ENCODE measurements at places on chromosomes 3 and 15. TPM values are rescaled to one million over a fixed set of nuclear protein-coding genes. Genes with fewer than 3 reads are reported as not detected.

IGSF10 gene
- total RNA-seq = 9.2 TPM

GRCh38 chr3:46369675-46370132 is 1.0 kb upstream of the CCR5 start:
- DNase-seq = no peak

GRCh38 chr15:67548862-67549651 is 6.6 kb downstream of the MAP2K5 start:
- peak; percentile 18 for DNase-seq

DNA sequence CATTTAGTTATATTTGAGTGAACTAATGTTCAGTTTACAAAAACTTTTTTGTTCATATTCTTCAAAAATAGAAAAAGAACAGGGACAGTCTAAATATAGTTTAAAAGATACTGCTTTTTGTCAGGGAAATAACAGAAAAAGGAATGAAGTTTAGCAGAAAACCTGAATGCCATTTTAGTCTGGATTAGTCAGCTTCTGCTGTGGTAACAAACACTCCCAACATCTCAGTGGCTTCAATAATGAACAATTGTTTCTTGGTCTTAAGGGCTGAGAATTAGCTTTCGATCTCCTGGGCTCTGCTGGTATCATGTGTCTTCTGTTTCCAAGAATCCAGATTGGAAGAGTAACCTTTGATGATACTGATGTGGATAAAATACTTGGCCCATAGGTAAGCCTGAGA is 12.4 kb upstream of the USP13 start:
- no peak for DNase-seq

DNA sequence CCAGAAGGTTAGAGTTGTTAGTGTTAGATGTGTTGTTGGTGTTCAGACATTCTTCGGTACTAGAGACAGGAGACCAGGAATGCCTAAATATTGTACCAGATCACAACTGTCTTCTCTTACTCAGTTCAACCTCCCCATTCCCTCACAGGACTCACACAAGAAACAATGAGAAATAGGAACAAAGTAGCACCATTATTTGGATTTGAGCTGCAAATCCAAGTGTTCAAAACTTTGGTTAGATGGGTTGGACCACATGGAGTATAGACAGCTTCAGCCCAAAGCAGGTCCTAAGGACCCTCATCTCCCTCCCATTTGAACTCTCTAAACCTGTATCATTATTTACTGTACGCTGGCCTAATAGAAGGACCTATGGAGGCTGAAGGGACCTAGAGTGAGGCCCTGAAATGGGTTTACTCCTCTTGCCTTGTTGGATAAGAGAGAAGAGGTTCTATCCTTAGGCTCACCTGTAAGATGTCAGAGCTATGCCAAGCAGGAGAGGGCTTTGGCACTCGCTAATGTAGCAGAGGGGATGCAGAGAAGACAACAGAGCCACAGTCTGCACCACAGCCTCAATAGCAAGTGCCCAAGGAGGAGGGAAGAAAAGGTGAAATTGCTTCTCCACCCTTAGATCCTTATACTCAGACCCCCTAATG is 70.9 kb downstream of the FNDC3B start:
- no peak for DNase-seq

- DNase-seq = no peak
Measured at GRCh38 chr15:74179983-74180880, 6.7 kb downstream of the ISLR start.

GRCh38 chr15:89876396-89877082 is 17.3 kb downstream of the AP3S2 start:
- DNase-seq = no peak

DNA sequence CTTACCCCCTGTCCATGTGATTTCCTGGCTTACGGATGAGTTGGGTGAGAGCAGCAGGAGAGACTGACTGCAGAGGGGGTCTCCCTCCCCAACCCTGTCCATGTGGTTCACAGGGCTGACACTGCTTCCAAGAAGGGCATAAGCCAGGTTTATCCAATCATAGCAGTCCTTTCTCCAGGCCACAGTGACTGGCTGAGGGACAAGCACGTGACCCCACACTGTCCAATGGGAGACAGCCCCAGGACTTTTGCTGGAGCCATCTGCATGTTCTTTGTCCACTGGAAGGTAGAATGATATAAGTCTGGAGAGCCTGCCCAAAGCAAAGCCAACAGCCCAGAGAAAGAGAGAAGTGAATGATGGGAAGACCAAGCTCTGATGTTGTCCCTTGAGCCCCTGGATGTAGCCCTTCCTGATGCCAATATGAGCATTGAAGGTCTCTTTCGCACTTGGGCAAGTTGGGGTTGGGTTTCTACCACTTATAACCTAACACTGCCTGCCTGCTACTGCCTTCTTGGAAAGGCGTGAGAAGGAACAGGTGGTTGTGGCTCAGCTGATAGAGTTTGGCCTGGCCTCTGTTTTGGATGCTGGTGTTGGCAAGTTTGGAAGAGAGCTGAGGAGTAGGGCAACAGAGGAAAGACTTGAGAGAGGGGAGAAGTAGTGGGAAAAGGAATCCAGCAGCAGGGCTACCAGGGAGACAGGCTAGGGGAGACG is 41.3 kb upstream of the GRIP2 start:
- no peak for DNase-seq

ZNF148 gene
- 24.5 TPM for total RNA-seq

DNA sequence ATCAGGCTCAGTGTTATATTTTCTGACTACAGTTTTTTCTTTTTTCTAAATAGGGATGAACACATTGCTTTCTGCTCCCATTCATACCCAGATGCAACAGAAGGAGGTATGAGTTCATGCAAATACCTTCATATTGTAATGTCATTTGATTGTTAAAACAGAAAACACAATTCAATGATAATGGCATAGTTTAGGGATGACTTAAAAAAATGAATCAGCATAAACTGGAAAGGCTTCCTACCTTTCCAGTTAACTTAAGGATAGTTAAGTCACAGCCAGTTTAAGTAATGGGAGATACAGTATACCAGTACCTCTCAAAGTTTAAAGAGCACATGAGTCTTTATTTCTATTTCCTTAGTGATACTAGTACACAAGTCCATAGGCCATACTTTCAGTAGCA is 24.9 kb downstream of the KNL1 start:
- DNase-seq = no peak

AP3B2 gene
- 8.4 TPM for total RNA-seq

GCNT3 gene
- total RNA-seq = not detected

DNA sequence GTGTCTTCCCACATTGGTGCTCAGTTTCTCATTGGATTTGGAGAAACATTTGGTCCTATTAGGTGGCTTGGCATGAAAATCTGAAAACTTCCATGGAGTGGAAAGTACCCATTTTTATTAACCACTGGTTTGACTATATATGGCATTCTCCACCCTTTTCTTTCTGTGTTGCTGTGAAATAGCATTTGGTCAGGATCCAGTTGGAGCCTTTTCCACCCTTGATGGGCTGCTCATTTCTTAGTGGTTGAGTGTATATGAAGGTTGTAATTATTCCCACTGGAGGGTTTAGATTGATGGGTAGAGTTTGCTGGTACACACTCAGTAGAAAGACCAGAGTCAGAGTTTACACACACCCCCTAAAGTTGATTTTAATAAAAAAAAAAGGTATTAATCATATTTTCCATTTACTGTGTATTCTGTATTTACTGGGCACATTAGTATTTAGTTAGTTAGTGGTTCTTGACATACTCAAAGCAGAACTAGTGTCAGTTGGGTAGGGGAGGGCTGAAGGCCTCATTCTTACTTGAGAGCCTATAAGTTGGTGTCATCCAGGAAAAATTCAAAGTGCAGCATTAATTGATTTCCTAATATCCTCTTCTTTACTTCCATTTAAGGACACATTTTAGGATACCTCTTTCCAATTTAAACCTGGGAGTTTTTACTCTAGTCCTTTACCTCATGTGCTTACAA is 69.5 kb downstream of the FLNB start:
- no peak for DNase-seq

DNA sequence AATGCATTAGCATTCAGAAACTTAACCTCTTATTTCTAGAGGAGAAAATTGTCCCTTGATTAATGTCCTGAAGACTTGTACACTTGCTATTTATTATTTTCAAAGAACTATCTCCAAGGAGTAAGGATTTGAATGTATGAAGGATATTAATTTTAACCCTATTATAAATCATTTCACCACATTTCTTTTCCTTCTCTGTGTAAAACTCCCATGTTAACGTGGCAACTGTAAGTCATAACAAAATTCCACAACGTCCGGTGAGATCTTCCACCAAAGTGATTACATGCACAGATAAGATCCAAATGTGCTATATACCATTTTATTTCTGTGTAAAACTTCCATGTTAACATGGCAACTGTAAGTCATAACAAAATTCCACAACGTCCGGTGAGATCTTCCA is 229.1 kb upstream of the ARHGEF26 start:
- DNase-seq = no peak

- DNase-seq = no peak
Measured at GRCh38 chr15:95549168-95549738, 781.2 kb upstream of the NR2F2 start.

MELTF gene
- total RNA-seq = 4.8 TPM
